Activated CD8-positive, alpha-beta memory T cell treated with anti-CD3 and anti-CD28 coated beads, Interleukin-2, amount 50 U/mL, for 4 hours (primary cell): ENCODE measurements at places on chromosomes 13 and 19.

- no peak for DNase-seq
Measured at GRCh38 chr13:47237571-47237970, 340.7 kb upstream of the HTR2A start.

DNA sequence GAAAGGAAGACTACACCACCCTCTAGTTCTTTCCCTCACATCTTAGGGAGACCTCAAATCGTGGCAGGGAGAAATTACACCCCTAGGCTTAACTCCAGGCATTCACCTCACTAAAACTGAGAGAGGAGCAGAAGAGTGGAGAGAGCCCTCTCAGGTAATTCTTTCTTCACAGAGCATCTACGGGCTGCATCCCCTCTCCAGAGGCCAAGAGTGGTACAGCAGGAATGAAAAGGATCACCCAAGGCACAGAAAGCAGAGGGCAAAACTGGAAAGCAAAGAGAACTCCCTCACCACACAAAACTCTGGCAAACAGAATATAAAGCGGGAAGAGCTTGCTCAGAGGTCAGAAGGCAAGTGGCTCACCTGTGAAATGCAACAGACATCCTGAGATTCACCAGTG, 661.2 kb downstream of the TBC1D4 start:
- no peak for DNase-seq

DNA sequence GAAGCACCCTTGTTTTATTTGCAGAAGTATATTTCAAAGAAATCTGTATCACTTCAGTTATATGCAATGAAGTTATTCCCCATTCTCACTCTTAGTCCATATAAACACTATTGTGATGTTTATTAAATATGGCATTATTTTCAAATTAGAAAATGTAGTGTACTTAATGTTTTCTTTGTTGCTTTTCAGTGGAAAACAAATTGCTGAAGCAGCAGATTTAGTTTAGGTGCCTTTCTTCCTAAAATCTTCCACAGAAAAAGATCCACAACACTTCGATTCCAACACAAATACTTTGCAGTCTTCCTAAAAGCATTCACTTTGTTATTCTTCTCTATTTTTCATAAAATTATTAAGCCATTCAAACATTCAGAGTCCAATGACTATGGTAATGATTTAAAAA, 492.1 kb upstream of the GPC6 start:
- DNase-seq = no peak

DNA sequence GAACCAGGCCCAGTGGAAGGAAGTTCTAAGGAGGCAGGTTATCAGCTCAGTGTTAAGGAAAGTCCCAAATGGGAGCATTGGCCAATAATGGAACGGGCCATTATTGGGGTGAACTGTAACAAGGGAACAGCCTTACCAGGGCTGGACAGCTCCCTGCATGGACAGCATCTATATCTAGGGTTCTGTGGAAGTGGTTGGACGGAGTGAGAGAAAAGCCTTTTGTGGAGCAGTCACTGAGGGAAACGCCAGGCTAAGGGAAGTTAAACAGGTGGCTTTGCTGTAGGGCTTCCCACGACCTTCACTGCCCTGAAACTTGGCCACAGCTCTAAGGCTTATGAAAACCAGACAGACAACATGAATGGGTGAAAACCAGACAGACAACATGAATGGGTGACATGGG, 17.0 kb downstream of the POU2F2 start:
- DNase-seq = no peak

DNA sequence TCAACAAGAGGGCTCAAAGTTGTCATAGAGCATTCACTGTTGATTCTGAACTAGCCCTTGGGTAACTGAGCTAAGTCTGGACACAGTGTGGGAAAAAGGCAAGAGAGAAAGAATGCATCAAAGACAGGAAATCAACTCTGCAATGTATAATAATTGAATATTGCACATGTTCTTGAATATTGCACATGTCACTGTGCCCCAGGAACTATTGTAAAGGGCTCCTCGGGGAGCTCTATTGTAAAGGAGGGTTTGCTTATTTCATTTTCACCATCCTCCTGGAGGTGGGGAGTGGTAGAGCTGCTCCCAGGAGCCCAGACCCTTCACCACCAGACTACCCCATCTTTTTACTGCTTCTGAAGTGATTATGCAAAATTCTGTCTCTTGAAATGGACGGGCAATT, 44.4 kb upstream of the ITM2B start:
- DNase-seq = no peak

DNA sequence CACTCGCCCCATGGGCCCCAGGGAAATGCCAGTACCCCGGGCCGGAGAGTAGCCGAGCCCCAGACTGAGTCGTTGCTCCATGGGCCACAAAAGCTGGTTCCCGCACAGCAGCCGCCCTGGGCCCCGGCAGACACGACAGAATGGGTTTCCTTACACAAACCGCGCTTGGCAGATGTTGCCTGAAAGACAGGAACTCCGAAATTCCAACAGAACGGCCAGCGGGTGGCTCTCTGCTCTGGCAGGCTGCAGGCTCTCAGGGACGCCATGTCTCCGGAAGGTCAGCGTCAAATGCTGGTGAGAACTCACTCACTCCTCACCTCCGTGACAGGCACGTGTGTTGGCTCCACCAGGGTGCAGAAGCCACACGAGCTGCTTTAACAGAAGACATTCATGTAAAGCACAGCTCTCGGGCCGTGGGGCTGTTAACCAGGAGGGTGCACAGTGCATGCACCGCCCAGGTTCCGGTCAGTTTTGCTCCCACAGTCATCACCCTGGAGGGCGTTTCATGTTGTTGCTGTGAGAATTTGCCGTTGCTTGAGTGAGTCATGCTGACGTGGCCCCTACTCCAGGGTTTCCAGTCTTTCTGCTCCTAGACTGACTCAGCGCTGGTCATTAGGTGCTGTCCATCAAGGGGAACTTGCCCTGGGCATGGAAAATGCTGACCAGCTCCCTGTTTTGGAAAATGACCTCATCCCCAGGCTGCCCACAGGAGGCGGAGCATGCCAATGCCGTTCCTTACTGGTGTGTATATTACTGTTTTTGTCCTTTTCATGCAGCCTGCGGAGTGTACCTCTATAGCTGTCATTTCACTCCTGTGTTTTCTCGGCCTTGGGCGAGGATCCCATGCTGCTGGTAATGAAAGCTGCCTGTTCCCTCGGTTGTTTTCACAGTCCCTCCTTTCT, 44.8 kb downstream of the ANKRD10 start:
- DNase-seq = no peak
